ENCODE measurements at places on chromosomes 6 and 20. TPM values are rescaled to one million over a fixed set of nuclear protein-coding genes. Genes with fewer than 3 reads are reported as not detected.

Gene MOG
- total RNA-seq: not detected

Gene PI3
- total RNA-seq: 2.5 TPM

Gene PLN
- not detected for total RNA-seq

Gene SLA2
- not detected for total RNA-seq

Gene FRK
- total RNA-seq: 1.3 TPM

Gene NINL
- total RNA-seq: 12.7 TPM

Gene SNPH
- total RNA-seq: 3.8 TPM

Data from A549 treated with ZK216348 at 1 μM for 4 hours (cell line).